ENCODE measurements at places on chromosomes 16 and 17. TPM values are rescaled to one million over a fixed set of nuclear protein-coding genes. Genes with fewer than 3 reads are reported as not detected.
A peak's percentile ranks its signal among the peaks of the same experiment; 100 is the strongest.

CLDN9 gene
- not detected for total RNA-seq

CALB2 gene
- not detected for total RNA-seq

MPV17L gene
- not detected for total RNA-seq

ZNF688 gene
- total RNA-seq: 9.3 TPM

BCKDK gene
- 40.5 TPM for total RNA-seq

STX1B gene
- 1.0 TPM for total RNA-seq

CHST5 gene
- total RNA-seq: not detected

C17orf107 gene
- total RNA-seq: 2.5 TPM

GRCh38 chr17:56130026-56130425 is 23.2 kb upstream of the ANKFN1 start:
- no peak overlapping the region for H3K4me3 ChIP-seq
- H3K36me3 ChIP-seq: no peaks in the 10 kb centered on the region
- no peak overlapping the region for H3K27ac ChIP-seq
- DNase-seq: no peak

GRCh38 chr17:9880582-9880999 is 24.5 kb downstream of the RCVRN start:
- no peak overlapping the region for H3K4me3 ChIP-seq
- no peaks in the 10 kb centered on the region for H3K4me1 ChIP-seq
- peaks cover 5% of the 10 kb centered on the region for H3K27me3 ChIP-seq
- H3K27ac ChIP-seq: no peak overlapping the region
- H3K36me3 ChIP-seq: peaks cover 2% of the 10 kb centered on the region

DNA sequence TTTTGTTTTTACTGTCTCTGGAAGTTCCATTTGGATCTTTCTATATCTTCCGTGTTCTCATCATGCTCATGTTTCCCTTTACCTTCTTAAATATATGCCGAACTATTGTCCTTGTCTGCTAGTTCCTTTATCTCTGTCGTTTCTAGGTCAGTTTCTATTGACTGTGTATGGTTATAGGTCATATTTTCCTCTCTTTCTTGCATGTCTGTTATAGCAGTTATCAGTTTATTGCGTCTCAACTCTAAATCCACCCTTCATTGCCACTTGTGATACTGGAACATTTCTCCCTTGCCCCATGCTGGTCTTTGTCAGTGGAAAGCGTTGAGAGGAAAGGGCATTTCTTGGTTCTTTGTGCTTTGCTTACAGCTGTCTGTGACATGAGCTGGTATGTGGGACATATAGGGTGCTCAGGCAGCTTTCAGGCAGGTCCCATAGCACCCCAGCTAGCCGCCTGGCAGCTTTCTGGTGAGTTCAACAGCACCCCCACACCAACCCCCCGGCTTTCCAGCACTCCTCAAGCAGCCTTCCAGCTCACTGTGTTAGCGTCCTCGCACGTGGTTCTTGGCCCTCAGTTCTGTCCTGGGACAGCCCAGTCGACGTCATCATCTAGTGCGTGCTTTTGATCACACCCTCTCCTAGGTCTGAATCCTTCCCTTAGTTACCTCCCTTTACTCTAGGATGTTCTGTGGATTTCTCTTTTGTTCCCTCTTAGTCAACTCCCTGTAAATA is 15.4 kb upstream of the DNASE1 start:
- DNase-seq: no peak
- H3K27ac ChIP-seq: no peak overlapping the region
- H3K36me3 ChIP-seq: peaks cover 2% of the 10 kb centered on the region
- H3K4me3 ChIP-seq: no peak overlapping the region

DNA sequence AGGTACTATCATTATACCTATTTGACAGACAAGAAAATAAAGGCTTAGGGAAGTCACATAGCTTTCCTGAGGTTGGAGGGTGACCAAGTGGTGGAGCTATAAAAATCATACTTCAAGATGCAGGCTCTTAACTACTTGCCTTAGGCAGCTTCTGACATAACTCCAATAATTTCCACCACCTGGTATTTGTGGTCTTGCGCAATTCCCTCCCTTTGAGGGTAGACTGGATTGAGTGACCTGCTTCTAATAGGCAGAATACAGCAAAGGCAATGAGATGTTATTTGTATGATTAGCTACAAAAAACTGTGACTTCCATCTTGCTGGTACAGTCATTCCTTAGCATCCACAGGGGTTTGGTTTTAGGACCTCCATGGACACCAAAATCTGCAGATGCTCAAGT is 385.5 kb downstream of the TMEM114 start:
- H3K4me1 ChIP-seq: no peaks in the 10 kb centered on the region
- H3K27me3 ChIP-seq: no peaks in the 10 kb centered on the region
- H3K27ac ChIP-seq: no peak overlapping the region
- H3K36me3 ChIP-seq: no peaks in the 10 kb centered on the region
- no peak for DNase-seq
- H3K4me3 ChIP-seq: no peak overlapping the region

GRCh38 chr16:31061126-31061812 is 12.8 kb downstream of the ZNF668 start:
- no peak for DNase-seq
- peaks cover 28% of the 10 kb centered on the region for H3K4me1 ChIP-seq
- peaks cover 24% of the 10 kb centered on the region for H3K36me3 ChIP-seq

- H3K27ac ChIP-seq: no peak overlapping the region
- no peaks in the 10 kb centered on the region for H3K4me1 ChIP-seq
- no peaks in the 10 kb centered on the region for H3K27me3 ChIP-seq
- no peak overlapping the region for H3K4me3 ChIP-seq
- no peak for DNase-seq
Observed at GRCh38 chr16:24815021-24815420, 30.7 kb upstream of the SLC5A11 start.

GRCh38 chr17:73132085-73132492 is 32.7 kb upstream of the SSTR2 start:
- no peak for DNase-seq
- no peaks in the 10 kb centered on the region for H3K4me1 ChIP-seq
- no peak overlapping the region for H3K4me3 ChIP-seq
- H3K27me3 ChIP-seq: peaks cover 3% of the 10 kb centered on the region
- no peaks in the 10 kb centered on the region for H3K36me3 ChIP-seq

GRCh38 chr16:81720973-81721906 is 57.9 kb upstream of the PLCG2 start:
- H3K27me3 ChIP-seq: no peaks in the 10 kb centered on the region
- H3K4me3 ChIP-seq: no peak overlapping the region
- H3K4me1 ChIP-seq: peaks cover 29% of the 10 kb centered on the region
- no peak overlapping the region for H3K27ac ChIP-seq
- no peak for DNase-seq

GRCh38 chr17:82100502-82101298 is 2.7 kb upstream of the FASN start:
- H3K4me3 ChIP-seq: no peak overlapping the region
- H3K27ac ChIP-seq: peak overlapping the region; percentile 5
- H3K4me1 ChIP-seq: peaks cover 20% of the 10 kb centered on the region
- no peaks in the 10 kb centered on the region for H3K27me3 ChIP-seq
- H3K36me3 ChIP-seq: peaks cover 2% of the 10 kb centered on the region

DNA sequence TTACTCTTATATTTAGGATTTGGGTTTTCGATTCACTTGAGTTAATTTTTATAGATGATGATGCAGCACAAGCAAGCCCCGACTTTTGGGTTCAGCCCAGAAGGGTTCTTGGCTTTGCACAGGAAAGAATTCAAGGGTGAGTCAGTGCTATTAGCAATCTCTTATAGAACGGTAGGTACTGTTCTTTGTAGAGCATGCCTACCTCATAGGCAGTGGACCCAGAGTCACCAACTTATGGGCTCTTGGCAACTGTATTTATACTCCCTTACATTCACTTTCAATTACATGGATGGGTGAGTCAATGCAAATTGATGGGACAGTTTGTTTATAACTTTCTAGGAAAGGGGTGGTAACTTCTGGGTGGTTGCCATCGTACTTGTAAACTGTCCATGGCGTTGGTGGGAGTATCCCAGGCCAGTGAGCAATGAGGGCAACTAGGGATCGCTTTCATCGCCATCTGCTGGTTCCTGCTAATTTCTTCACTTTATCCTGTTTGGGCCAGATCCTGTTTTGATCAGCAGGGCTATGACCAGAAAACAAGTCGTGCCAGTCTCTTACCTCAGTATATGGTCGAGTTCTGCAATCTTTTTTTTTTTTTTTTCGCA is 362.6 kb downstream of the CNTNAP4 start:
- no peaks in the 10 kb centered on the region for H3K27me3 ChIP-seq
- no peaks in the 10 kb centered on the region for H3K36me3 ChIP-seq
- H3K4me1 ChIP-seq: no peaks in the 10 kb centered on the region
- H3K27ac ChIP-seq: no peak overlapping the region

DNA sequence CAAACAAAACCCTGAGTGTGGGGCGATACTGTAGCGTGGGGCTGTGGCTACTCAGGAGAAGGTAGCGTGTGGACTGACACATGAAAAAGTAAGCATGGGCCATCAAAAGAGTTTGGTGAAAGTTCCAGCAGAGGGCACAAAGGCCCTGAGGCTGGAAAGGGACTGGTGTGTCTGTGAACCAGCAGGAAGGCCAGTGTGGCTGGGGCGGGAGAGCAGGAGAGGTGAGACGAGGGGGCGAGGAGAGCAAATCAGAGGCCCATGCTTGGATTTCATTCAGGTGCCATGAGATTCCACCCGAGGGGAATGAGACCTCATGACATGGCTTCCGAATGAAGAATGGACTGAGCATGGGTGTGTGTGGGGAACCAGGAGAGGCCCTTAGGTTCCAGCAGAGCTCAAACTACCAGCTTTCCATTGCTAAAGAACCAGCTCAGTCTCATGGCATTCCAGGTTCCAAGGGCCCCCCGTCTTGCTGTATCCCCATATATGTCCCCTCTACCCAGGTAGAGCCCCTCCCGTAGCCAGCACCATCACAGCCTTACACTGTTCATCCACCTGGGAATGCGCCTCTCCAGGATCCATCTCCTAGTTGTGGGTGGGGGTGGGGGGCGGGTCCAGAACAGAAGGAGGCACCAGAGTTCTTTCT is 31.1 kb downstream of the TRPV2 start:
- peaks cover 62% of the 10 kb centered on the region for H3K4me1 ChIP-seq
- DNase-seq: no peak
- peaks cover 61% of the 10 kb centered on the region for H3K36me3 ChIP-seq
- peak overlapping the region; percentile 6 for H3K27ac ChIP-seq
- H3K4me3 ChIP-seq: no peak overlapping the region

DNA sequence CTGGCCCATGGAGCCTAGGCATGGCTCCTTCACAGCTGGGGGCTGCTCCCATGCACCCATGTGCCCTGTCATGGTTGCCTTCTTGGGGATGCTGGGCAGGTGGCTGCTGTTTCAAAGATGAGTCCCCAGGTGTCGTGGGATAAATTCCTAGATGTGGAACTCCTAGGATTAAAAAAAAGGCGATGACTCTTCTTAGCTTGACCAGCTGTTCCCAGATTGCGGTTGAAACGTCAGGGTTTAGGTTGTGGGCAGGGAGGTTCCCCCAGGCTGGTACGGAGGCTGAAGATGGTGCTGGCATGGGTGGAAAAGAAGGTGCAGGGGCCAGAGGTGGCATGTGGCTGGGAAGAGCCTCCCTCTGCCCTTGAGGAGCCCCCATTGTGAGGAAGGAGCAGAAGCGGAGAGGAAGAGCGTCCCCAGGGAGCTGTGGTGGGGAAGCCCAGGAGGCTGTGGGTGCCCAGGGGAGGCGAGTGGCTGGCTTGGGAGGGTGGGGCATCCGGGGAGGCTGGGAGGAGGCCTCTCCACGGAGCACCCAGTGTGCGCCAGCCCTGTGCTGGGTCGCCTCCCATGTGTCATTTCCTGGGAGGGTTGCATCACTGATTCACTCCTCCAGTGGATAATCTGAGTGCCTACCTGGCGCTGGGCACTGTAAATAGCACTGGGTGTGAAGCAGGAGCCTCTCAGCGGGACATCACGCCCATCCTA is 7.5 kb upstream of the KCNJ12 start:
- H3K4me3 ChIP-seq: no peak overlapping the region
- no peaks in the 10 kb centered on the region for H3K36me3 ChIP-seq
- peak; percentile 15 for DNase-seq
- no peak overlapping the region for H3K27ac ChIP-seq
- H3K27me3 ChIP-seq: peaks cover 3% of the 10 kb centered on the region
- H3K4me1 ChIP-seq: no peaks in the 10 kb centered on the region

GRCh38 chr16:61792194-61792909 is 243.9 kb downstream of the CDH8 start:
- H3K27ac ChIP-seq: no peak overlapping the region
- H3K4me1 ChIP-seq: no peaks in the 10 kb centered on the region
- H3K27me3 ChIP-seq: no peaks in the 10 kb centered on the region
- no peak overlapping the region for H3K4me3 ChIP-seq

- peaks cover 1% of the 10 kb centered on the region for H3K36me3 ChIP-seq
- DNase-seq: no peak
- H3K27ac ChIP-seq: no peak overlapping the region
- H3K4me1 ChIP-seq: peaks cover 7% of the 10 kb centered on the region
- H3K27me3 ChIP-seq: peaks cover 31% of the 10 kb centered on the region
Observed at GRCh38 chr17:44304651-44305050, 3.8 kb upstream of the RUNDC3A start.

Measured in activated CD4-positive, alpha-beta memory T cell treated with anti-CD3 and anti-CD28 coated beads for 36 hours (primary cell).